Glomerular endothelial cell (primary cell): ENCODE measurements at places on chromosomes 1 and 21. TPM values are rescaled to one million over a fixed set of nuclear protein-coding genes. Genes with fewer than 3 reads are reported as not detected.

Gene FNDC10
- total RNA-seq, result 5.2 and 9.9 TPM in 2 replicates

Gene PEX14
- total RNA-seq, result 19.2 and 28.2 TPM in 2 replicates

Gene DYRK3
- 13.3 and 15.8 TPM in 2 replicates for total RNA-seq

Gene KIF14
- 2.8 and 3.6 TPM in 2 replicates for total RNA-seq

Gene RPS6KA1
- 13.3 and 29.9 TPM in 2 replicates for total RNA-seq

Gene LCE6A
- total RNA-seq, result not detected in 2 replicates

Gene HSD3B2
- total RNA-seq, result not detected in 2 replicates

Gene FCER1G
- total RNA-seq, result 1.7 TPM in 1 of 2 replicates, not detected in the other

Gene PPOX
- total RNA-seq, result 17.2 and 23.5 TPM in 2 replicates

Gene SPATA45
- not detected in 2 replicates for total RNA-seq

Gene CLCA4
- not detected in 2 replicates for total RNA-seq

Gene TMEM240
- 1.7 and 3.4 TPM in 2 replicates for total RNA-seq

Gene CCDC185
- total RNA-seq, result not detected in 2 replicates

Gene PLPPR5
- total RNA-seq, result 0.05 and 0.06 TPM in 2 replicates

Gene SPRR2A
- not detected in 2 replicates for total RNA-seq
